Stomach (tissue), 19 donors: ENCODE measurements at places on chromosomes 1 and 21. TPM values are rescaled to one million over a fixed set of nuclear protein-coding genes. Genes with fewer than 3 reads are reported as not detected.

Gene SPRR2G
- polyA plus RNA-seq: not detected

Gene LCE1D
- not detected for polyA plus RNA-seq

Gene SPATA1
- polyA plus RNA-seq: not detected

Gene TEDDM1
- not detected for polyA plus RNA-seq

Gene ESRRG
- 4.3 TPM for polyA plus RNA-seq

Gene LEFTY2
- not detected for polyA plus RNA-seq

Gene KRTAP19-1
- polyA plus RNA-seq: not detected

DNA sequence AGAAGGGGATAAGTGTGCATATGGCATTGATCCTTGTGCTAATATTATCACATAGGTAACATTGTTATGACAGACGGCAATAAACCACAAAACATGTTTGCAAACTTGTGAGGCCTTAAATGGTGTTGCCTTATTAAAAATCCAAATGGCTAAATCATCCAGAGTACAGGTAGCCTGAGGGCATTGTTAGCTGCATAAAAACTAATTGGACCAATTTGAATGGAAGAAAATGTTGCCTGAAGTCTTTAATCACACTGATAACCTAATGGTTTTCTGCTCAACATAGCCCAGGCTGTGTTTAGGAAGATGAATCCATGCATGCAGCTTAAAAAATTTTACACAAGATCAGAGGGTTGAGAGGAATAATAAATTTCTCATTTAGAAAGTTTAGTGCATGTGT is 19.4 kb upstream of the LRRC53 start:
- DNase-seq: no peak

GRCh38 chr1:24535021-24535424 is 20.9 kb upstream of the NCMAP start:
- peak; percentile 53 for DNase-seq

GRCh38 chr1:15508700-15509487 is 15.1 kb downstream of the CASP9 start:
- peak; percentile 19 for DNase-seq

- DNase-seq: no peak
Measured at GRCh38 chr1:219791766-219792165, 136.6 kb downstream of the SLC30A10 start.

DNA sequence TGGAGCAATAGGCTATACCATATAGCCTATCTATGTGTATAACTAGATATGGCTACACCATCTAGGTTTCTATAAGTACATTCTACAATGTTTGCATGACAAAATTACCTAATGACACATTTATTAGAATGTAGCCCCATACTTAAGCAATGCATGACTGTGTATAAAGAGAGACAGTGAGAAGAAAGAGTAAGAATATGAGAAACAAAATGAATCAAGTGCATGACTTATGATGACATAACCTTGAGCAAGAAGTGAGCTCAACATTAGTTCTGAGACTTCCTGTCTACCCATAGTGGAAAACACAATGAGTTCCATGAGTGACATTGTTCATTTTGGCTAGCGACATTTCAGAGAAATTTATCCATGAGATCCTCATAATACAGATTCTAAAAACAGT is 10.1 kb downstream of the SLC44A5 start:
- no peak for DNase-seq

GRCh38 chr21:38306433-38307141 is 49.8 kb downstream of the KCNJ15 start:
- DNase-seq: peak; percentile 47

- no peak for DNase-seq
Measured at GRCh38 chr1:110798691-110799256, 74.2 kb upstream of the CD53 start.

DNA sequence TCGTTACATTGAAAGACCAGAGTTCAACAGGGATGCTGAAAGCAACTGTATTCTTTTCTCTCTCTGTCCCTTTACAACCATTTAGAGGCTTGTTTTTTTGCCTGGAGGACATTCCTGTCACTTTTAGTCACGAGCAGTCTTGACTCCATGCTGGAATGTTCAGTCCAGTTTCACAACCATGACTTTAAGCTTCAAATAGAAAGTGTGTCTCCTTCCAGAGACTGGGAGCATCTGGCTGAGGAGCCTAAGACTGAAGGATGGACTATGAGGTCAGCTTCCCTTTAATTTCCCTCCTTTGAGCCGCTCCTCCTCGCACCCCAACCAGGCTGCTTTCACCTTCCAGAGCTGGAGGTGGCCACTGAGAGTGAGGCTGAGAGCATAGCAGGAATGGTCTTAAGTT is 10.5 kb upstream of the RYR2 start:
- no peak for DNase-seq

GRCh38 chr1:99751877-99752504 is 14.4 kb downstream of the FRRS1 start:
- DNase-seq: no peak

DNA sequence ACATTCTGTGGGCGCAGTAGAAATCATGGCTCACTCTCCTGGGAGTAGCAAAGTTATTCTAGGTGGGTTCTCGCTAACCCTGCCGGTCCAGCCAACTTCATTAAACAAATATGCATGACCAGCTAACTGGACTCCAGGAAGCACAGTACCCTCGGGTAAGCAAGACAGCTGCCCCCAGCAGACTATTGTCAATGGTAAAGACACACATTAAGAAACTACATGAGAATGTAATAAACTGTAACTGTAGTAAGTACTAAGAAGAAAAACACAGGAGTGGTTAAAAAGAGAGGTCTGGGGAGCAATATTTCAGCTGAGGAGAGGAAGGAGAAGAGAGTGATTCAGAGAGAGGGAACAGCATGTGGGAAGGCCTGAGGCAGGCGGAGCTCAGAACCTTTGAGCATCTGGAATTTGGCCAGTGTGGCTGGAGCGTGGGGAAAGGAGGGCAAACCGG is 7.4 kb downstream of the SLC2A5 start:
- no peak for DNase-seq

GRCh38 chr1:109910123-109910962 is at the start of gene CSF1:
TSS of gene CSF1 (plus strand) at chr1:109910849. CDS start at chr1:109911024, 175 bp downstream.
- peak; percentile 77 for DNase-seq

GRCh38 chr1:168116327-168116799 is 20.4 kb downstream of the GPR161 start:
- peak; percentile 31 for DNase-seq

GRCh38 chr1:200258447-200259375 is 151.1 kb downstream of the ZNF281 start:
- DNase-seq: peak; percentile 40

- no peak for DNase-seq
Measured at GRCh38 chr21:32753818-32754585, 17.6 kb downstream of the PAXBP1 start.

DNA sequence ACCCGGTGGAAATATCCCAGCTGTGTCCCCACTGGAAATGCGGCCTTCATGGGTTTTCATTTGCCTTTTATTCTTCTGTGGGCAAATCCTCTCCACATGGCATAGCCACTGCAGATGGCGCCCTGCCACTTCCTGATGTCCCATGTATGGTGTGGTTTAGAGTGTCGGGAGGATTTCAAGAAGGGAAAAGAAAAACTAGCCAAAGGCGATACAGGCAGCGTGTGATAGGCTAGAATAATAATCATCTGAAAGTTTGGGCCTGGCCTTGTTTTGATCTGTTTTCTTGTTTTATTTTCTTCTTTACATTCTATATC is 123.6 kb downstream of the PEX14 start:
- DNase-seq: no peak

GRCh38 chr21:28872218-28872617 is 120.5 kb downstream of the LTN1 start:
- no peak for DNase-seq

DNA sequence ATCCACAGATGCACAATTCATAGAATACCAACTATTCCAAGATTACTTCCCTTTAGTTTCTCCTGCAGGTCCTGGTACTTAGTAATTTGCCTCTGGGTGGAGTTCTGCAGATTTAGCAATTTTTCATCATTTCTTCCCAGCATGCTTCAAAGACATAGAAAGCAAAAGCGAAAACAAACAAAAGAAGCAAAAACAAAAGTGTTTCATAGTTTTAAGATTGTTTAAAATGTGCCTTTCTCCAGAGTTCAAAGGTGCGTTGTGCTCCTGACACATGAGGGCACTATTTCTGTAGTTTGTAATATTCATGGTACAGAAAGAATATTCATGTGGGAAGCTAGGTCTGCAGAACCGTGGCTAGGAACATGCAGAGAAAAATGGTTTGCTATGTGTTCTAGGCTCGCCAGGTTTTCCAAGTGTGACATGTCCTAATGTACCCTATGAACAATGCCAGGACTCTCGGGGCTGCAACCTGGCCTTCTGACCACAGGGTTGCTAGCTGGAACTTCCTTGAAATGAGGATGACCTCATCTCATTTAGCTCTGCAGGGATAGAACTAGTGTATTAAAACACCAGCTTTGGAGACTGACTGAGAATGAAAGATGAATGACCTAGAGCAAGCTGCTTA is 30.0 kb upstream of the RCSD1 start:
- no peak for DNase-seq

DNA sequence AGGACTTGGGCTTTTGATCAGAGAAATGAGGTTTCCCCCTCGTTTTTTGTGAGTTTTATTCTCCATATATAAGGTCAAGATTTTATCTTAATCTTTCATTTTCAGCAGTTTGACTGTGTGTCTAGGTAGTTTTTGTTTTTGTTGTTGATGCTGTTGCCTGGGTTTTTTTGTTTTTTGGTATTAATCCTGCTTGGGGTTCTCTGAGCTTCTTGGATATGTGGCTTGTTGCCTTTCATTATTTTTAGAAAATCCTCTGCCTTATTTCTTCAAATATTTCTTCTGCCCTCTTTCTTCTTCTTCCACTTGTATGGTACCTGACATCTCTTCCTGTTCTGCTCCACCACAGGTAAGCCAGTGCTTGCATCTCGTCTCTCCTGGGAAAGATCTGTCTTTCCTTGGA is 25.0 kb downstream of the EFCAB7 start:
- DNase-seq: no peak

DNA sequence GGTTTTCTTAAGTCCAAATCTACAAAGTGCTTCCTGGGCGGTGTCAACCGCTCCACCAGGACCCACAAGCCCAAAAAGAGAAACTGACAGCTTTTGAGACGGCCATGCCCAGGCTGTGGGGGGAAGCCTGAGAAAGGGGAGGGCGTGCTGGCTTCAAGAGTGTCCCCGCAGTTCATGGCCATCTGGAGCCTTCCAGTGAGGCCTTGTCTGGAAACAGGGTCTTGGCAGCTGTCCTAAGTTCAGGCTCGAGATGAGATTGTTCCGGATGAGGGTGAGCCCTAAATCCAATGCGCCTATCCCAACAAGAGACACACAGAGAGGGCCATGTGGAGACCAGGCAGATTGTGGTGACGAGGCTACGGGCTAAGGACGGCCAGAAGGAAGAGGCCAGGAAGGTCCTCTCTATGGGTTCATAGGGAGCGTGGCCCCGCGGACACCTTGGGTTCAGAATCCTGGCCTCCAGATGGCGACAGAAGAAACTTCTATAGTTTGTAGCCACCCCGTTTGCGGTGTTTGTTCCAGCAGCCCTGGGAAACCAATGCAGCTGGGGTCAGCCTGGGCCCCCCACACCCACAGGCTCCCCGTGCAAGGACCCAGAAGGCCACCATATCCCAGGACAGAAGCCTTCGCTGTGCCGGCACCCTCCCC is 70.2 kb downstream of the ARHGEF16 start:
- no peak for DNase-seq

GRCh38 chr1:56788102-56788501 is 31.1 kb downstream of the FYB2 start:
- DNase-seq: peak; percentile 7

DNA sequence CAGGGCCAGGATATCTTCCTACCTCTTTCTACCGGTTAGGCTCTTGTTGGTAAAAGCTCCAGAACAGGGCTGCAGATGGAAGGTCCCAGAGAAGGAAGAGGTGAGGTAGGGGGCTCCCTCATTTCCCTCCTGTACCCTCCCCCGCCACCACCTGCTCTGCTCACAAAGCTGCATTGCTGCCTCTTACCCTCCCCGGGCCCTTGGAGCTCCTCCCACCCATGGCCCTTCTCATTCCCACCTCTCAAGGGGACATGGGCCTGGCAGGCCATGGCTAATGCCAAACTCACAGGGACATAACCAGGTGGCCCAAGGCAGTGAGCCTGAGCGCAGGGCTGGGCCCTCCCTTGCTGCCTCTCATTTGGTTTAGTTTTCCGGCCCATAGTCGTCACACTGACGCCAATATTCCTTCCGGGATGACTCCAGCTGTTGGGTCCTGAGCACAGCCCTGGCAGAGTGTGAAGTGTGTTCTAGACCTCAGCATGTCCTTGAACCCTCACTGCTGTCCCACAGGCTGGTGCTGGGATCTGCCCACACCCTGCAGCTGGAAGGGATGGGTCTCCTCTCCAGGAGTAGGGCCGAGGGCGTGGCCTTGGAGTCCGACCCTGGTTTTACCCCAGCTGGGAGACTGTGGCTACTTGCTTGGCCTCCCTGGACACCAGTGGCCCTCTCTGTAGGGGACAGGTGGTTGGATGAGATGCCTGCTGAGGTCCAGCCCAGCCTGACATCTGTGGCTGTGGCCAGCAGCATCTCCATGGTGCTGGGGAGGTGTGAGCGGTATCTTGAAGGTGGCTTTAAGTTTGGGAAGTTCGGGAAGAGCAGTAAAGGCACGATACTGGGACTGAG is 104.6 kb downstream of the ARHGEF10L start:
- DNase-seq: no peak

- DNase-seq: no peak
Measured at GRCh38 chr1:97331165-97331564, 589.7 kb downstream of the DPYD start.

DNA sequence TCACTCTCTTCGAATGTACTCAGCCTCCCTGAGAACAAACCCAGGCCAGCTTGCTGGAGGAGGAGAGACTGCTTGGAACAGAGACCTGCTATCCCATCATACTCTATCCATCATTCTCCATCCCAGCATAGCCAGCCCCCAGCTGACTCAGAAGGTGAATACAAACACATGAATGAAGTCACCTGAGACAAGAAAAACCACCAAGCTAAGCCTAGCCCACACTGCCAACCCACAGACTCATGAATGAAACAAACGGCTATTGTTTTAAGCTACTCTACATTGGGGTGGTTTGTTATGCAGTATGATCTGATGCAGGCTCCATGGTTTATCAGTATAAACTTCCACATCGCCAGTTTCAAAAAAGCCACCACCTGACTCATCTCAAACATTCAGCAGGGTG is 395.6 kb downstream of the SETD4 start:
- no peak for DNase-seq

GRCh38 chr1:53183095-53183990 is 13.3 kb upstream of the CPT2 start:
- peak; percentile 87 for DNase-seq

DNA sequence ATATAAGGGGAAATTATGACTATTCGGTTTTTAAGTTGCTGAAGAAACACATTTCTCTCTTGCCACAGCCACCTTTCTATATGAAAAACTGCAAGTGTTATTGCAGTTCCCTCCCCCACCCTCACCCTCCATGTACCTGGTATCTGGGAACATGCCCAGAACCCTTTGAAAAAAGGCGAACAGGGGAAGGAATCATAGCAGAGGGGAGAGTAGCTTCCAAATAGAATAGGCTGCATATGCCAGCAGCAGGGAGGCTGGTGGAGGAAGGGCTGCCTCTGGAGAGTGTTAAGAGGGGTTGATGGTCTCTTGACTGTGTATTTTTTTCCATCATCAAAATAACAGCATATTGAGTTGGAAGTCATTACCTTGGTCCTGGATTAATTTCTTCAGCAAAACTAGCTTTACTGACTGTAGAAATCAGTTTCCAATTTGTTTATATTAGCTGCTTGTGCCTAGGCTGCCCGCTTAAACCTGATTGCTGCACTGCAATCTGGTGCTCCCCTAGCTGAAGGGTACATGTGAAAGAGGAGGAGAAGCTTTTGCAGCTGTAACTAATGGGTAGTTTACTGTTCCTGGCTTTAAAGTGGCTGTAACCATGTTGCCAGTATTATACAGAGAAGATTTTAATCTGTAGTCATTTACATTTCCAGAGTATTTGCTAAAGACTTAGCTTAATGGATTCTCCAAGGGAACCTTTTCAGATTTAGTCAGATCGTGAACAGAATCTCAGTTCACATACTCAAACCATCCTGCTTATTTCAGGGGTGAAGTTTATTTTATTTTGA is 22.7 kb downstream of the AHCYL1 start:
- no peak for DNase-seq
